ENCODE measurements at places on chromosomes 2 and 18.

GRCh38 chr2:240685771-240686371, 3.2 kb upstream of the AQP12B start:
- DNase-seq, result no peak

DNA sequence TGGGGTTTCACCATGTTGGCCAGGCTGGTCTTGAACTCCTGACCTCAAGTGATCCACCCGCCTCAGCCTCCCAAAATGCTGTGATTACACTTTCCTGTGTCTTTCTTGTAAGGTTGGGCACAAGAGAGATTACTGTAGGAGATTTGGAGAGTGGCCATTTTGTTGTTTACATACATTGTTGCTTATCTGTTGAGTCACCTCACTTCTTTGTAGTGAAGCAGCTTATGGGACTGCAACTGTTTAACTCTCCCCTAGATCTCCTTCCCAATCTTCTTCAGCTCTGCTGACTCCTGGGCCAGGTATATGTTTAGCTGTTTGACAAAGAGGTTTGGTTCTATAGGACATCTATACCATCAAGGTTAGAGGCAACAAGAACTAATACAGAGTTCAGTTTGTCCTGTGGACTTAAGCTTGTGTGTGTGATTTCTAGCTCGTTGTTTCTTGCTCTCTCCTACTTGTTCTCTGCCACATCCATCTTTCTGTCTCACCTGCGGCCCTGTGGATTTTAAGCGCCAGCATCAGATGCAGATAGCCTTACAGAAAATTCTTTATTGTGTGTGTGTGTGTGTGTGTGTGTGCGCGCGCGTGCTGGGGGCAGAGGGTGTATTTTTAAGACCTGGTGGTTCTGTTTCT, 95.4 kb downstream of the HAUS1 start:
- peak; percentile 72 for DNase-seq

DNA sequence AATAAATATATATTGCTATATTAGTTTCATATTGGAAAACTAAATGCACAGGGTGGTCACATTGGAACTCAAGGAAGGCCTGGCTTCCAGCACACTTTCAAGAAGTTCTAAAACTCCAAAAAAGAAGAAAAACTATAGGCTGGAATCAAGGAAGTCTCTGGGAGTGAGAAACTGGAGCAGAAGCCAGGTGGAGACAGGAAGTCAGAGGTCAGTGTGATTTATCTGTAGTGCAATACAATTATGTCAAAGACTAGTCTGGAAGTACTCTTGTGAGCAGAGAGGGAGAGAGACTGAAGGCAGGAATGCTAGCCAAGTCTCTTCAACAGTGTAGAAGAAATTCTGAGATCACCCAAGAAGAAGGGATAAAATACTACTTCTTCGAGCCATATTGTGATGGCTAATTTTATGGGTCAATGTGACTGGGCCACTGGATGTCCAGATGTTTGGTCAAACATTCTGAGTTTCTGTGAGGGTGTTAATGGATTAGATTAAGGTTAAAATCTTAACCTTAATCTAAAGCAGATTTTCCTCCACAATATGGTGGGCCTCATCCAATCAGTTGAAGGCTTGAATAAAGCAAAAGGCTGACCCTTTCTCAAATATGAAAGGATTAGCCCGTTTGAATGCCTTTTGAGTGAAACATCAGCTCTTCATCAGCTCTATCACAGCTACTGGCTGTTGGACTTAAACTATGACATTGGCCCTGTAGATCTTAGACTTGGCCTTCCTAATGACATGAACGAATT, 208.0 kb downstream of the TDRD15 start:
- no peak for DNase-seq

GRCh38 chr2:8510519-8510918, 171.3 kb upstream of the ID2 start:
- no peak for DNase-seq

DNA sequence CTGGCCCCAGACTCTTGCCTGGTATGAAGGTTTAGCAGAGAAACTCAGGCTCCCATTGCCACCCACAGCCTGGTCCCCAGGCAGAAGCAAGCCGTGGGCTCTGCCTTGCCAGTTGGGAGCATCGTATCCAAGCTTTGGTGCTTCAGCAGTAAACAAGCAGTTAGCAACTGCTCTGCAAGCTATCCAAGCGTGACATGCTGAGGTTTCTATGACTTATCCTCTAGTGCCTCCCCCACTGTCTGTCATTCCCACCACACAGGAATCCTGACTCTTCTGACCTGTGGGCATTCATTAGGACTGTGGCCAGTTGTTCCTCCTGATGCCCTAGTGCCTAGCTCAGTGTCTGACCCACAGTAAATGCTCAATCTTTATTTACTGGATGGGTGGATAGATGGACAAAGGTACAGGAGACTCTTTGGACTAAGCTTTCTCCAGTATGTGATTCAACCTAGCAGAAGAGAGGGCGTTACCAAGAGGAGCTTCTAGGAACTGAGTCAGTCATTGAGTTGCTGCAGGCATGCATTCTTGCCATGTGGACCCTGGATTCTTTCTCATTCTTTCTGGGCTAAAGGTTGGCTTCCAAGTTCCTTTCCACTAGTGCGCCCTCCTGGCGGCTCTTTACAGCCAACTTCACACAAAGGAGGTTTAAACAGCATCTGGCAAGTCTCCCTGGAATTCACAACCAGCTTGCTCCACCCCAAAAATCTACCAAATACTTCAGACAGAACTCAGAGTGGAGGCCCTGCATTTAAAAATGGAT, 40.6 kb upstream of the MRPL19 start:
- peak; percentile 99 for DNase-seq

DNA sequence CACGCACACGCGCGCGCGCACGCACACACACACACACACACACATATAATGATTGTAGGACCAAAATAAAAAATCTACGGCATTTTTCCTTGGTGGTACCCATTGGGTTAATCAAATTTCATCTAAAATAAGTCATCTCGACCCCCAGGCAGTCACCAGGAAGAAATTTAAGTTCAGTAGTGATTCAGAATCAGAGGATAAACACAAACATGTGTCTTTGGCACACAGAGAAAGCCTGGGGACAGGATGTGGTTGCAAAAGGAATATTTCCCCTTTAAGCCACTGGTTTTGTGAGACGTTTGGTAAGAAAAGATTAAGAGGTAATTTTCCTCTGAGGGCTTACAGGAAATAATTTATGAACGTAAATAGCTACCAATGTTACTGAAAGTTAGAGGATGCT, 171.6 kb upstream of the PIEZO2 start:
- peak; percentile 83 for DNase-seq

DNA sequence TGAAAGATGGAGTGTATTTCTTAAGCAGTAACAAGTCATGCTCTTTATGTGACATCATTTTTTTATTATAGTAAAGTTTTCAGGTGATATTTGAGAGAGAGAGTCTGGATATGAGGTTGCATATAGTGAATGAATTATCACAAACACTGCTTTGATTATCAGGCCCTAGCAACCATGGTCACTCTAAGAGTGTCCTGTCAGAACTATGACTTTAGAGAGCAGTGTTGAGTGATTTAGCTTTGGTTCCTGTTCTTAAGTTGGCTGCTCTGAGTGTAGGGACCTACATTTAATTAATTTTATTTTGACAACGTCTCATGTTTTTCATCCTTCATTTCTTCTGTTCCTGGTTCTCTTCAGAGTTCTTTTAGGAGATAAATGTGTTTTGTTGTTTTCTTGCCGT, 275.5 kb downstream of the KCNJ3 start:
- DNase-seq, result no peak

- DNase-seq, result peak; percentile 28
Measured at GRCh38 chr18:12703664-12704063, 822 bp downstream of the PSMG2 start.

- DNase-seq, result no peak
Measured at GRCh38 chr2:173264603-173265366, 89.9 kb upstream of the CDCA7 start.

- DNase-seq, result no peak
Measured at GRCh38 chr18:21761471-21762115, 21.0 kb downstream of the MIB1 start.

DNA sequence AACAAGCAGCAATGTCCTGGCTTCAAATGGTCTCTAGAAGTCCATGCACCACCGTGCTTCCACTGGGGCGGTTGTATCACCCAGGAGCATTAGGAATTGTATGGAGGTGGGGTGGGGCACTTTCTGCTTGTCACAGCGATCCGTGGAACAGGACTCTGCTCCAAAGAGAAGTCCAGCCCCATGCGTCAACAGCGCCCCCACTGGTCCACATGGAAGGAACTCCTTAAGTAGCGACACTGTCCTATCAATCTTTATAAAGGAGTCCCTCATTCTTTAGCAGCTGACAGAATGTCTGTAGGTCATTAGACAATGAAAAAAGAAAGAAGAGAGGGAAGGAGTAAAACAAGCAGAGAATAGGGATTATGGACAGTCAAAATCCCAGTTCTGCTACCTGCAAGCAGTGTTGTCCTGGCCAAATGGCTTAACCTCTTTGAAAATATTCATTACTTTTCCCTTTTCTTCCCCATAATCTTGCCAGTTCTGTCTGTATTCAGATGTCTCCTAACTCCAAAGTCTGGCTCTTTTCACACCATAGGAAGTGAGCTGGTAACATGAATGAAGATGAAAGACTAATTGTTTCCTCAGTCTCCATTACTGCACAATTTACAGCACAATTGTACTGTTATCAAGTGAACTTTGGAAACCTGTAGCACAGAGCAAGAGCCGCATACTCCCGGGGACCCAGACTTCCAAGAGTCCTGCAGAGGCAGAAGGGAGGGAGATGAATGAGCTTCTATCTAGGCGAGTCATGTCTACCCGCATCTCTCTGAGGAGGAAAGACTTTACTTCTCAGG, 9.9 kb downstream of the NFE2L2 start:
- no peak for DNase-seq

DNA sequence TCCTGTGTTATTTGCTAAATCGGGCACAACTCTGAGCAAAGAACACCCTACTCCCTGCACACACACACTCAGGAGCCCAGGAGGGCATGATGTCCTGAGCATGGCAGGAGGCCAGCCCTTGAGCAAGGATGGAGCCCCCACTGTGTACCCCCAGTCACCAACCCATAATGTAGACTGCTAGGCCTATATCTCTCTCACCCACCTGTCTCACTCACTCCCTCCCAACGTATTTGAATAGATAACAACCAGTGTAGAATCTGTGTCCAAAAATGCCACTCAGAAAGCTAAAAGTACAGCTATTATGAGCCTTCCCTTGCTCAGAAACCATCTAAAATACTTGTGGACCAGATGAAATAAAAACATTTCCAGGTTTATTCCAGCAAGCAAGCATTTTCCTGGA, 29.3 kb downstream of the MERTK start:
- DNase-seq, result no peak

DNA sequence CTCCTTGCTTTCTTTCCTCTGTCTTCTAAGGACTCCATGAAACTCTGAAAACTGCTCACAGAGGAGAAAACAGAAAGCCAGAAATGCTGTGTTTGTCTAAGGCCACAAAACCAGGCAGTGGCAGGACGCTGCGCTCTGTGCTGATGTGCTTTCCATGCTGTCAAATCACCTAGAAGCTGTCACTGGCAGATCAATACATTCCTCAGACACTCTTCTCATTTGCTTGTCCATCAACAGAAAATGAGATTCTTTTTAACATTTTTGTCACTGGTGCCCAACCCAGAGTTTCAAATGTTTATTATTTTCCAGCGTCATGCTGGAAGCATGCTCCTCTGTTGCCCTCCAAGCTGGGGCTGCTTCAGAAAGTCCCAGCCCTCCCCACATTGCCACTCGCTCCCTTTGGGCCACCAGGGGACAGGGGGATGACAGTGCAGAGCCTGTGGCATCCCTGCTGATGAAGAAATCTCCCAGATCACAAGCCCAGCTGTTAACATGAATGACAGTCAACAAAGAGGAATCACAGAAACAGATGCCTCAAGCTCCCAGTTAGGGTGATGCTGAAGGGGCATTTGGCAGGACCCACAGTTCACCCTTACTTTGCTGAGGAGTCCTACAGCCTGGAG, 117.5 kb upstream of the MEIS1 start:
- DNase-seq, result no peak

DNA sequence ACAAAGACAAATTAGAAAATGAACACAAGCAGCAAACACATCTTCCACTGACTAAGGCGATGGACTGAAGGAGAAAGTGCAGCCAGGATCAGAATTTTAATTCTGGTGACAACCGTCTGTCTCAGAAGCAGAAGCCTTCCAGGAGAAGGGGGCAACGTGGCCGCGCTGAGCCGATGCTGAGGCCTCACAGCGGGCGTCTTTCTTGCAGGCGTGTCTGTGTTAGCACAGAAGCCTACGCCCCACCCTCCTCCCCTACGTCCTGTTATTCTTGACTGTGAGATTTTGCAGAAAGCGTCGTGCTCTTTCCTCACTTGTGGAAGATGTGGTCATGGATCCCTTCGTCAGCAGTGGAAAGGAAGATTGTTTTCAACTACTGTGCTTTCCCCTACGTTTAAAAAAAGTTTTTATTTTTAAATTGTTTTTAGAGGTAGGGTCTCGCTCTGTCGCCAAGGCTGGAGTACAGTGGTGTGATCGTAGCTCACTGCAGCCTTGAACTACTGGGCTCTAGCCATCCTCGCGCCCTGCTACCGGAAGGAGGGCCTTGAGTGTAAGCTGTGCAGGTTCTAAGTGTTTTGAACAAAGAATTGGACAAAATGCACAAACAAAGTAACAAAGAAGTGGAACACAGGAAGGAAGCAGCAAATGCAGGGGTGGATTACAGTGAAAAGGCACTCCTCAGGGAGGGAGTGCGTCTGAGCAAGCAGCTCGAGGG, 422.0 kb downstream of the GALR1 start:
- no peak for DNase-seq

GRCh38 chr2:48519593-48519992, 10.4 kb upstream of the STON1 start:
- no peak for DNase-seq

- no peak for DNase-seq
Measured at GRCh38 chr2:14816069-14817060, 183.8 kb downstream of the LRATD1 start.

GRCh38 chr2:65686928-65687521, 254.6 kb upstream of the SPRED2 start:
- DNase-seq, result no peak

- DNase-seq, result no peak
Measured at GRCh38 chr2:54579061-54579681, 123.0 kb downstream of the SPTBN1 start.

DNA sequence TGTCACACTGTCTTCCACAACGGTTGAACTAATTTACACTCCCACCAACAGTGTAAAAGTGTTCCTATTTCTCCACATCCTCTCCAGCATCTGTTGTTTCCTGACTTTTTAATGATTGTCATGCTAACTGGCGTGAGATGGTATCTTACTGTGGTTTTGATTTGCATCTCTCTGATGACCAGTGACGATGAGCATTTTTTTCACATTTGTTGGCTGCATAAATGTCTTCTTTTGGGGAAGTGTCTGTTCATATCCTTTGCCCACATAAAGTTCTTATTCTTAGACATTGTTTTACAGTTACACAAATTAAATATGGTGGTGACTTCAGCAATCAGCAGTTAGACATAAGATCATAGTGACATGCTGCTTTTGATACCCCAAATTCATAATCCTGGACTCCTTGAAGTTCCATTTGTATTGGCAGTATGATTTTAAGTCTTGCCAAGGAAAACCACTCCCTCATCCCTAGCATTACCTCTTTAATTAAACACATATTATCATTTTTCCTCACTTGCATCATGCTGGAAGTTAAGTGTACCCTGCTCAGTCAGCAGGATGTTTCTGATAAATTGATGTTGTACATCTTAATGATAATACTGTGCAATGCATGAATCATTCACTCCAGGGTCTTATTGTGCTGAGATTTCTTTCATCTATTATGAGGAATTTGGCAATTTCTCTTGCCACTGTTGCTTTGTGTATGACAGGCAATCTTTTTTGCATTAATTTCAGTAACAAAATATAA, 67.6 kb upstream of the STAT1 start:
- no peak for DNase-seq

GRCh38 chr2:234286118-234286598, 210.7 kb downstream of the ARL4C start:
- DNase-seq, result no peak

- DNase-seq, result no peak
Measured at GRCh38 chr2:95393901-95394300, 8.6 kb upstream of the FAHD2A start.
